NCI-H146 (cell line): ENCODE measurements at places on chromosomes 2 and 18.

DNA sequence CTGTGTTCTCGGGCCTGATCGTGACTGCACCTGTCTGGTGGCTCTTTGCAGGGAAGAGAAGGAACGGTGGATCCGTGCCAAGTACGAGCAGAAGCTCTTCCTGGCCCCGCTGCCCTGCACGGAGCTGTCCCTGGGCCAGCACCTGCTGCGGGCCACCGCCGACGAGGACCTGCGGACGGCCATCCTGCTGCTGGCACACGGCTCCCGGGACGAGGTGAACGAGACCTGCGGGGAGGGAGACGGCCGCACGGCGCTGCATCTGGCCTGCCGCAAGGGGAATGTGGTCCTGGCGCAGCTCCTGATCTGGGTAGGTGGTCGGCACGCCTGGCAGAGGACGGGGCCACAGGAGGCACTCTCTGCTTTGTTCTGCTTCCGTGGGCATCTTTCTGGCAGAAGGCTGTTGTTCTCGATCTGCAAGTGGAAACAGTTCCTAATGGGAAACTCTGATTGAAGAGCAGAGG is 48.0 kb downstream of the GBX2 start:
- no peak for DNase-seq

GRCh38 chr2:112483042-112483473 is 1.1 kb downstream of the TTL start:
- DNase-seq, result peak; percentile 74

DNA sequence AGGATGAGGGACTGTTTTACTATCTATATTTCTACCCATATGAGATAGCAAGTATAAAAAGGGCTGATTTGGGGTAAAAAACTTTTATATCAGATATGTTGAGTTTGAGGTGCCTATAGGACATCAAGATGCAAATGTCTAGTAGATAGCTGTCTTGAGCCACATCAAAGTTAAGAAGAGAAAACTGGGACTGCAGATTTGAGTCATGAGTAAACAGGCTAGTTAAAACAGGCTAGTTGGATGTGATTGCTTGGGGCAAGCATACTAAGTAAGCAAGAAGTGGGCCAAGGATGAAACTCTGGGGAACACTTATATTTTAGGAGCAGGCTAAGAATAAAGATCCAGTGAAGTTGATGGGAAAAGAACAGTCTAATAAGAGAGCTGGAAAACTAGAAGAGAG is 2.8 kb upstream of the SCRN3 start:
- DNase-seq, result no peak

- no peak for DNase-seq
Measured at GRCh38 chr2:188969236-188969635, 4.9 kb upstream of the COL3A1 start.

- DNase-seq, result no peak
Measured at GRCh38 chr2:144632809-144633208, 112.9 kb upstream of the ZEB2 start.

- DNase-seq, result peak; percentile 53
Measured at GRCh38 chr18:71625556-71626090, 918.5 kb downstream of the CBLN2 start.

DNA sequence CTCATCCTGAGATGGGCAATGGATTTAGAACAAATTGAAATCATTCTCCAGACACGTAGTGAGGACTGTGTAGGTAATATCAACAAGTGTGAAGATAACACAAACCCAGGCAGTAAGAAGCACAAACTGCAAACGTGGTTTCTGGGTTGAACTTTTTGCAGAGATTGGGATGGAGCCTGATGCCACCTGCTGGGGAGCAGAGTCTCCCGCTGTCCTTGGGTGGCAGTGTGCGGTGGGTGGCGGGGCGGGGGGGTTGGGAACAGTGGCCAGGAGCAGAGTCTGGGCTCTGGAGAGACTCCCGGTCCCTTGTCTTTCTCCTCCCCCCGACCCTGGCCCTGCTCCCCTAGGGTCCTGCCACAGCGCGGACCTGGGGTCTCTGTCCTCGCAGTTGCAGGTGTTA is 19.5 kb downstream of the TRAF3IP1 start:
- DNase-seq, result no peak

DNA sequence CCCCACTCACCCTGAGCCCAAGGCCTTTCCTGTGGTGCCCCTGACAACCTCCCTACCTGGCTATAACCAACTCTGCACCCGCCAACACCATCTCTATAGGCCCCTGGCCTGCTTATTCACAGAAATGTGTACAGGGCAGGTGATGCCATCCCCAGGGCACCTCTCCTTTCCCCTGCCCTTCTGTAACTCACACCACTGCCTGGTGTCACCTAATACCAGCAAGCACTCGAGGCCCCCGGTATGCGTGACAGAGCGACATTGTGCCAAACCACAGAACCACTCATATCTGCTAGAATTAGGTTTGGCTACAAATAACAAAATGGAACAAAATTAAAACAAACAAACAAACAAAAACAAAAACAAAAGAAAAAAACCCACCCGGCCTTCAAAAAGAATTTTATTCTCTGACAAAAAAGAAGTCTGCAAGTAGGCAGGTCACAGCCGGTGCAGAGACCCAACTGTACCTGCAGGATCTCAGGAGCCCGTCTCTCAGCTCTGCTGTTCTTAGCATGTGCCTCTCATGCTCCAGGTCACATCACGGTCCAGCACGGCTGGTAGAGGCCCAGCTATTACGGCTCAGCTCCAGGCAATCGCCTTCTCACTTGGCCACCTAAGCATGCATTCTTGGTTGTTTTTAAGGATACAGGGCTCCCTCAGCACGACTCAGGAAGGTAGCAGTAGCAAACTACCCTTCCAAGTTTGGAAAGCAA is 51.4 kb downstream of the FAM178B start:
- DNase-seq, result no peak

- DNase-seq, result no peak
Measured at GRCh38 chr2:121501031-121501430, 29.6 kb upstream of the RNU4ATAC start.

DNA sequence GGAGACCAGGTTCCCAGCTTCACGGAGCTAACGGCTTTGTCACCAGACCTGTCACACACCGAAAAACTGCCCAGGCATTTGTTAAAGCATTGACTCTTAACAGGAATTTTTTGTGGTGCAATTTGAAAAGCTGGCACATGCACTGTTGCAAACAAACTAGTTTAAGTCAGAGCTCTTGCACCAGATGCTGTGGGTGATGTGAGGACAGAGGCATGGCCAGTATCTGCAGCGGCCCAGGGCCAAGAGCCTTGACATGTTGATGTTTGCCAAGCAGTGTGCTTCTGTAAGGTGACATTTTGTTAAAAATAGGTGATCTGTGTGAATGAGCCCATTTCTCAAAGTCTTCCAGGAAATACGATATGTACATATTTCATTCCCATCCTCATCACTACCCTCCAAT is 142.5 kb downstream of the MTCL1 start:
- DNase-seq, result no peak

GRCh38 chr2:217555081-217555876 is 447.5 kb downstream of the TNS1 start:
- no peak for DNase-seq

DNA sequence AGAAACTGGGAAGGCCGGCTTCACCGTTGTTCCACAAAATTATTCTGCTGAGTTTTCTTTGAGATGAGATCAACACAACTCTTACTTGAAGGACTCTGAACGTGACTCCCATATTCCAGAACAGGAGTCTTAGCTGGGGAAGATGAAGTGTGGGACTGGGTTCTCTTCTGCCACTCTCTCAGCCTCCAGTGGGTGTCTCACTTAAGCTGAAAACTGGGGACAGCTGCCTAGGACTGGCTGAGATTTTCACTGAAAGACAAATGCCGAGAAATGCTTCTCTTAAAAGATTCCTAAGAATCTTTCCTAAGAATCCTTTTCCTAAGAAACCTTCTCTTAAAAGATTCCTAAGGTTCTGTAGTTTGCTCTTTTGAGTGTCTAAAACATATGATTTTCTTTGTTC is 156.6 kb upstream of the LHCGR start:
- no peak for DNase-seq

DNA sequence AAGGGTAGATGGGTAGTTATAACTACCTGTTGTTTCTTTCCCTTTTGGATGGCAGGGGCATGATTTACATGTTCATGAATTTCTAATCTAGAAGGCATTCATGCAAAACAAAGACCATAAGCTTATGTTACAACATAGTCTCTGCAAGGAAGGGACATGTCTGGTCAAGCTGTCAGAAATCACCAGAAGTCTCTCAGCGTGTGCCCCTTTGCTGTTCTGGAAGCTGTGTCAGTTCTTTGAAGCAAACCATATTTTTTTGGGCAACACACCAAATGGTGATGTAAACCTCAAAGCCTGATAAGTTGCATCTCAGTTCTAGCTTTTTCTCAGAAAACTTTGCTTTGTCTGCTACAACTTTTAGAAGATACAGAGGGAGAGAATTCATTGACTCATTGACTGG is 173.5 kb upstream of the CTAGE1 start:
- no peak for DNase-seq

DNA sequence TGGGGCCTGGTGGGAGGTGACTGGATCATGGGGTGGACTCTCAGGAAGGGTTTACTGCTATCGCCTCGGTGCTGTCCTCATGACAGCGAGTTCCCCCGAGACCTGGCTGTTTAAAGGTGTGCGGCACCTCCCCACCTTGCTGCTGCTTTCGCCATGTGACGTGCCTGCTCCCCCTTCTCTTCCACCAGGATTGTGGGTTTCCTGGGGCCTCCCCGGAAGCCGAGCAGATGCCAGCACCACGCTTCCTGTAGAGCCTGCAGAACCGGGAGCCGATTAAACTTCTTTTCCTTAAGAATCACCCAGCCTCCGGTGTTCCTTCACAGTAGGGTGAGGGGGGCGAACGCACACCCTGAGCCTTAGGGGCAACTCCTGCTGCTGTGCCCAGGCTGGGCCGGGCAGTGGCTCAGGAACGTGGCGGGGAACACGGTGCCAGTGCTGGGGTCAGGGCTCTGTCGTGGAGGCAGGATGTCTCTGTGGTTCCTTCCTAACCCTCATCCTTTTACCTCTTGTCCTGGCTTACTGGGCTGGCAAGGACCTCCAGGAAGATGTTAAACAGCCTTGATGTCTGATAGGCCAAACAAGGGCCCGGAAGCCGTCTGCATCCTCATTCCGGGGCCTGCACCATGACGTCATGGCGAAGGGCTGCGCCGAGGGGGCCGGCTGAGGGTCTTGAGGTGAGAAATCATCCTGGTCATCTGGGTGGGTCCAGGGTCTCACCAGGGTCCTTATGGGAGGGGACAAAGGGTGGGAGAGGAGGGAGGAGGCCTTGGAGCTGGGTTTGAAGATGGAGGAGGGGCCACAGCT is 12.7 kb downstream of the NEU4 start:
- DNase-seq, result no peak

GRCh38 chr18:63700501-63700900 is 2.3 kb upstream of the SERPINB11 start:
- DNase-seq, result no peak

DNA sequence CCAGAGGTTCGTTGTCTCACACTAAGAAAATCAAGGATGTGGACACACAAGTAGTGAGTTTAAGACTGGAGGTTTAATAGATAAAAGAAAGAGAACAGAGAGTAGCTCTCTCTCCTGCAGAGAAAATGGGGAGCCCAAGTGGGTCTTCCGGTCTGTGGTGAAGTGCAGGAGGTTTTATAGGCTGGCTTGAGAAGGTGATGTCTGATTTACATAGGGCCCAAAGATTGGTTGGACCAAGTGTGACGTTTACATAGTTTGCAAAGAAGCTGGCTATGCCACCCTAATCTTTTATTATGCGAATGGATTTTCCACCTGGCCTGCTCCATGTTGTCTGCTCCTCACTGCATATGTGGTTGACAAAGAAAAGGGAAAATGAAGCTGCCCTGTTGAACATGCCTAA is 430.4 kb upstream of the TRIB2 start:
- no peak for DNase-seq

DNA sequence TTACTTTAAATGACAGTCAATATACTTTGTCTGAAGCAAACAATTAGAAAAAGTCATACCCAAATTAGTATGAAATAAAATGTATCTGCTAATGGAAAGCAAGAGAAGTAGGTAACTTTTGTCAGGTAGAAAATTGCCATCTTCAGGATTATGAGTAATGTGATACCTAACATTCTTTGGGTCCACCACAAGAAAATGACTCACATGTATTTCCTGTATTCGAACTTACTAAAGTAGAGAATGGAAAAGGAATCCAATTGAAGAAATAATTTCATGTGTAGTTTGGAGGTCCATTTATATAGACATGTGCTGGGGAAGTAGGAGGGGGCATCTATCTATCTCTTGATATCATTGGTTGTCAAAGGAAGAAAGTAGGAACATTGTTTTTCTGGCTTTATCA is 636.2 kb upstream of the CHAC2 start:
- no peak for DNase-seq

DNA sequence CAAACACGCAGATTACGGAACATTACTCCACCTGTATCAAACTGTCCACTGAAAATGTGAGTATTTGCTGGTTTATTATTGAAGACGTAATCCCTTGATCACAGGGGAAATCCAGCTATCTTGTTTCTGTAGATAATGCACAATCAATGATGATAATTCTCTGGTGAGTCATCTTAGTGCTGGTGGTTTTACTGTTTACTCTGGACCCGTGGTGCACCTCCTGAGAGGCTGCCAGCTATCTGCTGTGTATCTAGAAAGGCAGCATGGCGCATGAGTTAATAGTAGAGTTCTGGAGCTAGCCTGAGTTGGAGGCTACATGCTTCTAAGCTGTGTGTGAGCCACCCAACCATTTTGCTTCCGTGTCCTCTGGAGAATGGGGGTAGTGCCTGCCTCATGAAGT is 6.5 kb downstream of the NCAPH start:
- DNase-seq, result peak; percentile 18

DNA sequence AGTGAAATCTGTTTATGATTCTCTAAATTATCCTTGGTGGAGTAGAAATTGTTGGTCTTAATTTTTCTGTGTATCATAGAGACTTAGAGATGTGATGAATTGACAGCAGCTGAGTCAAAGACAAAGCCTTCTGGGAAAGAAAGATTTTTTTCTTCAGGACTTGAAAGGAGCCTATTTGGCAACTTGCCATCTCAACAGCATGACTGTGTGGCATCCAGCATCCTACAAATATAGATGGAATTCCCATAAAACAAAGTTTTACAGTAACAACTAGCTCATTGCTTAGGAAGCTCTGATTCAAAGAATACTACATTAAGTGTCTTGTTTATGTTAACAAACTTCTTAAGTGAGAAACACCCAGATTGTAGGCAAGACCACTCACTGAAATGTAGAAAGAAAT is 79.2 kb upstream of the SETBP1 start:
- no peak for DNase-seq

- peak; percentile 46 for DNase-seq
Measured at GRCh38 chr2:85589982-85590791, 5.4 kb upstream of the RNF181 start.
